Activated CD4-positive, CD25-positive, alpha-beta regulatory T cell treated with anti-CD3 and anti-CD28 coated beads, Interleukin-2, amount 50 U/mL, for 16 hours (primary cell): ENCODE measurements at places on chromosomes 7 and 10.

- no peak for DNase-seq
These were observed 57.1 kb downstream of the SYPL1 start for GRCh38 chr7:106054971-106055532.

- DNase-seq = no peak
These were observed 1.6 kb downstream of the CDNF start for GRCh38 chr10:14836208-14836607.

GRCh38 chr7:137441451-137441850, 97.9 kb upstream of the PTN start:
- DNase-seq = no peak

DNA sequence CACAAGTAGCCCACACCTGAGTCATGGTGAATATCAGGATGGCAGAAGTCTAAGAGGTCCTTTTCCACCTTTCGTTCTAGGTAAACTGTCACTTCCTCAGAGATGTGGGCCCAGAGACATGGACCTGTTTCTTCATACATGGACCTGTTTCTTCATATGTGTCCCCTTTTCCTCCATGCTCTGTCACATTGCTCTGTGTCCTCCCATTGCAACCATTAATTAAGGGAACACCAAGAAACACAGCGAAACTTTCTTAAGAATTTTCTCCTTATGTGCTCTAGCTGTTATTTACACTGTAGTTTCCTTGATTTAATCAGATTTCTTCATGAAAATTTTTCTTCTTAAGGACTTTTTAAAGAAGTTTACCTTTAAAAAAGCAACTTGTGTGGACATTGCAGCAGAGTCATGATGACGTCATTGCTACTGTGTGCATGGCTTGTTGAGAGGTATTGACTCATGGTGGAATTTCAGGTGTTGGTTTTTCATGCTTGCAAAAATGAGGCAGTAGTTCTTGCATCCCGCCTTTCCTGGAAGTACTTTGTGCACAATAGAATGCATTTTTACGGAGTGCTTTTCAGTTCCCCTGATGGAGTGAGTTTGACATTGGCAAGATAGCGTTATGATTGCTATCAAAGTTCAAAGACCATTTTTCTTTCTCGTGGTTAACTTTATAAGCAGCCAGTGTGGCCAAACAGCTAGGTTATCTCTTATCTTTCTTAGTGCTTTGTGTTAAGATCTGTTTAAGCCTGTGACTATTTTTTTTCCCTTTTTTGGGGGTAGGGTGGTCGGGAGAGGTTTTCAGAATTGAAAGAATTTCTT, 37.7 kb downstream of the CFAP58 start:
- DNase-seq = no peak

- DNase-seq = no peak
These were observed 182.8 kb downstream of the ZWINT start for GRCh38 chr10:56178210-56178609.

DNA sequence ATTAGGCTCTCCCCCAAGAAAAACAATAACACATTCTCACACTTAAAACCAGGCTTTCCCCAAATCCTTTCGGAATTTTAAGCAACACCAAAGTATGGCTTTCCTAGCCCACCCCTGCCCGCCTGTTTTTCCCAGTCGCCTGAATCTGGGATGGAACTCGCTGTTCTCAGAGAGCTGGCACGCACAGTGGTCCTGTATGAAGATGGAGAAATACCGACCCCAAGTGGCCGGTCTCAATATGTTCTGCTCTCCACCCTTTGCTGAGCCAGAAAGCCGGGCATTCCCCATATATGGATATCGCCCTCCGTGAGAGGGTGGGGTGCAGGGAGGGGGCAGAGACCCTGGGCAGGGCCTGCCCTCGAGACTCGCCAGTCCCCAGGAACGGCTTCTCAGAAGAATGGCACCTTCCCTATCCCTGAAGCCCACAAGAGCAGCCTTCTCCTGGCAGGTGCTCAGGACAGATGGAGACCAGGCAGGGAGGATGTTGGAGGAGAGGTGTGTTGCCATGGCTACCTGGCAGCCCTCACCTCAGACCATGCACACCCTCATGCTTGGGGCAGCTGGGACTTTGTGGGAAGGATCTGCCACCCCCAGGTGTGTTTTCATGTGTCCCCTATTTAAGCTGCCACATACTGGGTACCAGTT, 3.4 kb downstream of the TACR2 start:
- no peak for DNase-seq

DNA sequence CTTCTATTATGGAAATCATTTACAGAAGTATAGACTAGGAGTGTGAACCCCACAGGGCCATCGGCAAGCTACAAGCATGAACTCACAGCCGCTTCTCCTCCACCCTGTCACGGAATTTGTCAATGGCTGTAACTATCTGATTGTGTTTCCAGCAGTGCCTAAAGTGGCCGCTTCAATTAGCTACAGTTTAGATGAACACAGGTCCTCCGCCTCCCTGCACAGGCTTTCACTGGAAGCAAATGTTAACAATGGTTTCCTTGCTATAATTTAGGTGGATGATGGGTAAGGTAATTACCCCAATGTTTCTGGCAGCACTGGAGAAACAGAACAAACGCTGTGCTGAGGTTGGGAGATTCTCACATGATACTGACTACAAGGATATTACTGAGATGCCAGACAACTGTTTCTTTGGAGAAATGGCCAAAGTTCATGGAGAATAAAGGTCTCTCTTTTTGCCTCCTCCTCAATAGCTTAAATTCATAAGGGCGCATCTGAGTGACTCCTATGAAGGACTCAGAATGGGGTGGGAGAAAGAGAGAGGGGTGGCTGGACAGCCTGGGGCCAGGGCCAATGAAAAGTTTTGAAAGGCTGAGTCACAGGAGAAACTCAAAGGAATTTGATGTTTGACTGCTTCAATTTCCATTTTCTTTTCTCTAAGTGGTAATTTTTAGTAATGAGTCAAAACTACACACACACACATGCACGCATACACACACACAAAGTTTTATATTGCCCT, 78.9 kb downstream of the SVIL start:
- DNase-seq = no peak
